NCI-H460 (cell line): ENCODE measurements at places on chromosomes 11 and 22.

- no peak for DNase-seq
Observed at GRCh38 chr11:11113626-11114025, 239.4 kb downstream of the CSNK2A3 start.

DNA sequence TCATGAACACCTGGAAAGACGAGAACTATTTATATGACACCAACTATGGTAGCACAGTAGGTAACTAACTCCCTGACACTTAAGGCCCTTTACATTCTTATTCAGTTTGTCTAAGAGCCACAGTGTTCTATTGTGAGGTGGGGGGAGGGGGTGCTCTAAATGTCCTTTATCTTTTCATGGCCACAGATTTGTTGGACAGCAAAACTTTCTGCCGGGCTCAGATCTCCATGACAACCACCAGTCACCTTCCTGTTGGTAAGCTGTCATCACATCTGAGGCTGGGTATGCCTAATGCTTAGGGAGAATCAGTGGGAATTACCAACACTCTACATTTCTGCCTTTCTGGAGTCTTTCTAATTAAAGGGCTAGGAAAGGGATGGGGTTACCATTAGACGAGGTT lies 30.7 kb downstream of the EHF start:
- no peak for DNase-seq

GRCh38 chr11:96316869-96317268 lies 26.1 kb downstream of the MAML2 start:
- no peak for DNase-seq

- DNase-seq = no peak
Observed at GRCh38 chr22:34587357-34588356, 478.3 kb upstream of the ISX start.

- DNase-seq = peak; percentile 28
Observed at GRCh38 chr11:80155412-80156017, 714.7 kb upstream of the TENM4 start.

DNA sequence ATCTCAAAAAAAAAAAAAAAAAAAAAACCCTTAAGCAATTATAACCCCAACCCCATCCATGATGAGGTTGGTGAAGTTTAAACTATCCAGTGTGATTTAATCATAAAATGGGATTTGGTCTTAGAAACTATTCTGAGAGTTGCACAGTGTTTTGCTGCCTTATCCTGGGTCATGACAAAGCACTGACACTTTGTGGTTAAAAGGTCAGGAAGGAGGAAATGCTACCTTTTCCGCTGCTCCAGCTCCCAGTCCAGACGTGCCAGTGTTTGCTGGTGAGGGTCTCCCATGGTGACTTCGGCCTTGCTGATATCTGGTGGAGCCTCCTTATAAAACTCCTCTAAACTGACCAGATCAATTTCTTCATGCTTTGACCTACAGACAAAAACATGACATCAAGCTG lies 14.5 kb downstream of the THOC5 start:
- DNase-seq = no peak

DNA sequence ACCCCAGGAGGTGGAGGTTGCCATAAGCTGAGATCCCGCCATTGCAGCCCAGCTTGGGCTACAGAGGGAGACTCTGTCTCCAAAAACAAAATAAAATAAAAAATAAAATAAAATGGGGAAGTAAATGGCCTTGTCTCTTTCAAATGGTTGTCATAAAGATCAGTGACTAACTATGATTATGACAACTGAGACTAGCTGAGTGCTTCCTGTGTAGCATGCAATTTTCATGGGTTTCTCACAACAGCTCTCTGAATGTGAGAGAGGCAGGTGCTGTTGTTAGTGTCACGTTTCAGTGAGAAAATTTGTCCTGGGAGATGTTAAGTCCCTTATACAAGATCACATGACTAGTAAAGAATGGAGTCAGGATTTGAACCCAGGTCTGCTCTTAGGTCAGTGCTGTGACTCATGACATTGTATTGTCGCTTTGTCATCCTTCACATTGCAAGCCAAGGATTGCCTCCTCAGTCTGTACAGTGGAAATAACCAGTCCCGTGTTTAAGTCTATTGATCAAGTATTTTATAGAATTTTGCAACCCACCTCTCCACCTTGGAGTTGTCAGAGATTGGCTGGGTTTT lies 163.3 kb upstream of the CCDC90B start:
- DNase-seq = no peak

DNA sequence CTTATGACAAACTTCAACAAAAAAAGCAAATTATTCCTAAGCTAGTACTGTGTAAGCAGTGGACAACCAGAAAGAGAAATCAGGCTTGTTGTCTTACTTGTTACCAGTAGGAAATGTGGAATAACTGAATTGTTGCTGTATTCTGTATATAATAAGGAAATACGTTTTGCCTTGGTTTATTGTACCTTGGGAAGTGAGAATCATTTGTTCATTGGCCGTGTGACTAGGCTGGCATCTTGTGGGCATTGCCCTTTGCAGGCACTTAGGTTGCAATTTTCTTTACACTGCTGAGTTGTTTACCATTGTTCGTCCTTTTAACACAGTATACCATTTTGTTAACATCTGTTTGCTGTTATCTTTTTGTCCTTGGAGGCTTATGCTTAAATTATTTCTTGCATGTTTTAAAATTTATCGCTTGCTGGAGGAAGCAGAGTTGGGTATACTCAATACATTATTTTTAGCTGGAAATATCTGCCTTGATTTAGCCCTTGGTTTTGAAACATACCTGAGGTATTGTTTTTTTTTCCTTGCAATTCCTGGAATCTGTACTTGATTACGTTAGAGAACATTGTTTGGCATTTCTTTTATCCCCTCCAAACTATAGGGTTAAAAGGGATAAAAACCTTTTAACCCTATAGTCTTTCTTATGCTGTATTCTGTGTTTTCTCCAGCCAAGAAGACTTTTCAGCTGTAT lies 109.3 kb downstream of the DDX10 start:
- no peak for DNase-seq

DNA sequence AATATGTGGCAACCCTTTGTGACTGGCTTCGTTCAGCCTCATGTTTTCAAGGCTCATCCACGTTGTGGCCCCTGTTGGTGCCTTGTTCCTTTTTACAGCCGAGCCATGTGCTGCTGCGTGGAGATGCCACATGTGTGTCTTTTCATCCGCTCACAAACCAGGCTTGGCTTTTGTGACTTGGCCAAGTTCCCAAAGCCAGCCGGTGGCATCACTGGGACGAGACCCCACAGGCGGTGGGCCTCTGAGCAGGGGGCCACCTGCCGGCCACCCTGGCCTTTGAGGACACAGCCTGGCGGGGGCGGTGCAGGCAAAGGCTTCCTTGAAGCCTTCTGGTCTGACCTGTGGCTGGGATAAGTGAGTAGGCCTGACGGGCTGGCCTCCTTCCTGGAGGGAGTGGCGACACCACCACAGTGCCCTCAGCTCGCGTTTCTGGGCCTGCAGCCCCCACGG lies 10.5 kb downstream of the GRK2 start:
- DNase-seq = no peak

GRCh38 chr11:59728154-59728553 lies 14.5 kb upstream of the OR10V1 start:
- DNase-seq = no peak

GRCh38 chr11:117042689-117043088 lies 55.5 kb downstream of the SIK3 start:
- no peak for DNase-seq

DNA sequence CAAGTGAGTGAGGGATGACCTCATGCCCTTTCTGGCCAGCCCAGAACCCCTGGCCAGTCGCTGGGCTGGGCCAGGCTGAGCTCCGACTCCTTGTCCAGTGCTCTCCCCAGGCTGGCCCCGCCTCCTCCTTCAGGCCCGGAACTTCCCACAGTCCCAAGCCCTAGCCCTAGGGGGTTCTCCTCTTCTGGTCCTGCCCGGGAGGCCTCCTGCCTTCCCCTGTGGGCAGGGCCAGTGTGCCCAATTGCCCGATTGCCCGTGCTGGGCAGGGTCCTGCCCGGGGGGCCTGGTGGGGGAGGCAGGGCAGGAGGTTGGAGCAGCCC lies 4.2 kb downstream of the TCIRG1 start:
- no peak for DNase-seq

DNA sequence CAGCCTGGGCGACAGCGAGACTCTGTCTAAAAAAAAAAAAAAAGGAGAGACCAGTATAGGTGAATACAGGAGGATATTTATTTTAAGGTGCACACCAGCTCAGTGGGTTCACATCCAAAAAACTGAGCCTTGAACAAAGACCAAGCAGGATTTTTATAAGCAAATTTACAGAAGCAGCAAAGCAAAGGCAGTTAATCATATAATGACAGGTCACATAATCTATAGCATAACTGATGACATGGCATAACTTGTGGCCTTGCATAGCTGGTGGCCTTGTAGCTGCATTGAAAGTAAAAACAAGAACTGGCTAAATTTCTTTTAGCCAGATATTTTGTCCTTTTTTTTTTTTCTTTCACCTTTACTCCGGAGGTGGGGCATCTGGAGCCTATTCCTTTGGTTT lies 2.7 kb upstream of the PLAAT3 start:
- DNase-seq = no peak

GRCh38 chr22:45731798-45732495 lies 60.3 kb downstream of the ATXN10 start:
- DNase-seq = no peak
